Ascending aorta (tissue), 2 donors: ENCODE measurements at places on chromosomes 3 and 15.

DNA sequence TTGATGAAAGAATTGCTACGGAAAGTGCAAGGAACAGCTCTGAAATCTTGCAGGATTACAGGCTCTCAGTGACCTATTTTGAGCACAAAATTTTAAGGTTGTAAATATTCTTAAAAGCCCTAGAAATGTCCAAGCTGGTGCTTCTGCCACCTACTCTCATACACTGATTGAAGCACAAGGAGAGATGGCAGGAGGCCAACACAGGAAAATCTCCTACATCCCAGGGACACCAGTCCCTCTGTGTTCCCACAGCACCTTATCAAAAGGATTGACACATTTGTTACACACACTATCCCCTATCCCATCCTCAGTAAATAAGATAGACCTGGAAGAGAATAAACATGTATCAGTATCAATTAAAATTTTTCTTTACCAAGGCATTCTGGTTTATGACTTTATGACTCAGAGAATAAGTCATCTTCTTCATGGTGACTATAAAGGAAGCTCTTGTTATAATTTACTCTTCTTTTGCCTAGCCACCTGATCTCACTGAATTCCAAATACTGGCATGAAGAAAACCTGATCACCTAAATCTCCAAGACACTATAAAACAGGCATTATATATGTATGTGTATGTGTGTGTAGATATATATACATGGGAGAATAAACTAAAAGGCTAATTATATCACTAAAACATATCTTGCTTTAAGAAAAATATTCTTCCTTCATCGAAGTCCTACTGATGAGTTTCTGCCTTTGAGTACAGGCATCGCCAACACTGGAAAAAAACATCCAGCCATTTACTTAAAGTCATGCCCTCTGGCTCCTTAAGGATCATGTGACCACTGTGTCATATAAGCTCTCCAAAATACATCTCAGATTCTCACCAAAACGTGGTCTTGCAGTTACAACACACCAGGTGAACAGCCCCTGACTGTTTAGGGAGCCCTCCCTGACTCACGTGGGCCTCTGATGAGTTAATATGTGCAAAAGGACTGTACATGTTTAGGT is 208.1 kb upstream of the NR2F2 start:
- no peak for DNase-seq

DNA sequence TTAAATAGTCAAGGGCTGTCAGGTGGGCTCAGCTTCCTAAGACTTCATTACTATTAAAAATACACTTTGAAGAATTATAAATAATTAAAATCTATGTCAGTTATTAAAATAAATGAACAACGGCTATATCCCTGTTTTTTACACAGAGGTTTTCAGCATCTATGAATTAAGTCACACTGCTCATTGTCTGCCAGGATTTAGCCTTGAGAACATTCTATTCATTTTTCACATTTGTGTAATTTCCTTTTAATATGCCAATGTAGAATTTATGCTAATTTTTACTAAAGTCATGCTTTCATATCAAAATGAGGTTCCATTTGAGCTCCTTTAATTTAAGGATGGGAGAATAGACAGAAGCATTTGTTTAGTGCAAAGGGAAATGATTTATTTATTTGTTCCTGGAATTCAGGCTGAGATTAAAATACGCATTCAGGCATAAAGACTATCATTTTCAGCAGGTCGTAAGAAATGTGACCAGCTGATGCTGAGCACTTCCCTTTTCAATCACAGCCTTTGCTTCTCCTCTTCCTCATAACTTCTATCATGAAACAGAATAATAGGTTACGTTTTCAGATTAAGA is 345.1 kb downstream of the MFSD1 start:
- no peak for DNase-seq

DNA sequence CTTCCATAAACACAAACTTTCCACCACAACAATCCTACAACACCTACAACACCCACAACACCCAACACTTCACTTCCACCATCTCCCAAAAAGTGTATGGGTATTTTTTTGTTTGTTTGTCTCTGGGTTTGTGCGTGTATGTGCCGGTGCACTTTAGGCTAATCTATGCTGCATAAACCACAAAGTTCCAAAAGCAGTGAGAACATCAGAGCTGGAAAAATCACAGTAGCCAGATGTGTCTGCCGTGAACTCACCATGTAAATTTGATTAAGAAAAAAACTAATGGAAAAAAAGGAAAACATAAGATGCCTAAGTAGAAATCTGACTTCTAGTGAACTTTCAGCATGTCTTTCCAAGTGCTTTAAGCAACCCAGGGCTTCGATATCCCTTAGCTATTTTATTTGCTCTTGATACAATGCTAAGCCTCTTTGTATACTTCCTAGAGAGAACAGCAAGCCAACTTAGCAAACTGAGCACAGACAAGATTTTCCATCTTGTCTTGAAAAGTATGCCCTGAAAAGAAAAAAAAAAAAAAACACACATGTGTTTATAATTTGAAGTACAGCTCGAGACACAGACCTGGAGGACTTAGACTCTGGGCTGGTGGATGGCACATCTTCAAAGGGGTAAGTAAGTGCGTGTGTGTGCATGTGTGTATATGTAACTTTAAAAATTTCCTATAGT is 91.4 kb downstream of the WWTR1 start:
- no peak for DNase-seq

DNA sequence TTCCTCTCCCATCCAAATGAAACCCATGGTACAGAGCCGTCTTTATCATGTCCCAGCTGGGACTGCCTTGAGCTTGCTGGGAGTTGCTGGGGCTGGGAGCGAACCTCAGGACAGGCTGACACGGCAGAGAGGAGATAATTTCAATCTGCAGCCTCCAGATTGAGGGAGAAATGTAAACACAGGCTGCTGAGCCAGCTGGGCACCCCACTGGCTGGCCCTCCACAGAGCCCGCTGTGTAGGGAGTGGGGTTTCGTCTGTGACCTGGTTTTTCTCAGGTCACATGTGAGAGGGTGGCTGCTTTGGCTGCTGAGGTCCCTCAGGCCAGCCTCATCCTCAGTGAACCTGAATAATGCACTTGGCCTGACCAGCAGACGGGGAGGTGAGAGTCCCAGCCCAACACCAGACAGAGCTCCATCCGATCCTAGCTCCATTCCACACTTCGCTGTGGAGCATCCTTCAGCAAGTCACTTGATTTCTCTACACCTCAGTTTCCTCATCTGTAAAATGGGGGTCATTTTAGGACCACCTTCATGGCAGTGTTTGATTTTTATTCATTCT is 121.6 kb upstream of the MRPS22 start:
- DNase-seq = no peak

DNA sequence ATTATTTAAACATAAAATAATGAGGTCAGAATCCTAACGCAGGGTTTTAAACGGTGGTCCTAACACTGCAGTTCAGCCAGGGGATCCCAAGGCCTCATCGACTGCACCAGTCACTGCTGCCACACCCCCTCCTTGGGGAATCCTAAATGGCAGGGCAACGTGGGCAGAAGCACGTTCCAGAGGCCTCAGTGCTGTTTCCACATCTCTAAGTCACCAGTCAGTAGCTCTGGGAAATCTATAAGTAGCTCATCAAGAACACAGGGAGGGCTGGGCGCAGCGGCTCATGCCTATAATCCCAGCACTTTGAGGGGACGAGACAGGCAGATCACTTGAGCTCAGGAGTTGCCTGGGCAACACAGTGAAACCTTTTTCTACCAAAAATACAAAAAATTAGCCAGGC is 47.5 kb downstream of the PRTG start:
- no peak for DNase-seq

GRCh38 chr3:9430733-9431132 is 33.3 kb downstream of the SETD5 start:
- no peak for DNase-seq

GRCh38 chr15:64141798-64142512 is 9.6 kb upstream of the SNX22 start:
- DNase-seq = no peak

DNA sequence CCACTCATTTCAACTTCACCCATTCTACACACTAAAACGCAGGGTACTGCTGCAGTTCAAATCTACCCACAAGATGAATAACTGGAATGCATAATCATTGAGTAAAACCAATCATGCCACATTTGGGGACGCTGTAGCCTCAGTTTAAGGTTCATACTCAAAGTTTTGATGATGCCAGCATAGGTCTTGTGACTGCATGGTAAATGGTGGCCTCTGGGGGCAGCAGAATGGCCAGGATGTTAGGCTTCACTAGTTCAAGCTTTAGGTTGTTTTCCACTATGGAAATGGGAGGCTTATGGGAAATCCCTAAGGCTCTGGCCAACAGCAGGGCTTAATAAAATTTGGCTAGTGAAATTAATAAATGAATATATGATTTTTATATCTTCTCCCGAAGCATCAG is 104.3 kb upstream of the TSC22D2 start:
- no peak for DNase-seq

GRCh38 chr3:59769127-59769750 is 719.4 kb upstream of the CFAP20DC start:
- DNase-seq = no peak

- no peak for DNase-seq
Observed at GRCh38 chr15:43275740-43276562, 9.2 kb upstream of the TGM5 start.

DNA sequence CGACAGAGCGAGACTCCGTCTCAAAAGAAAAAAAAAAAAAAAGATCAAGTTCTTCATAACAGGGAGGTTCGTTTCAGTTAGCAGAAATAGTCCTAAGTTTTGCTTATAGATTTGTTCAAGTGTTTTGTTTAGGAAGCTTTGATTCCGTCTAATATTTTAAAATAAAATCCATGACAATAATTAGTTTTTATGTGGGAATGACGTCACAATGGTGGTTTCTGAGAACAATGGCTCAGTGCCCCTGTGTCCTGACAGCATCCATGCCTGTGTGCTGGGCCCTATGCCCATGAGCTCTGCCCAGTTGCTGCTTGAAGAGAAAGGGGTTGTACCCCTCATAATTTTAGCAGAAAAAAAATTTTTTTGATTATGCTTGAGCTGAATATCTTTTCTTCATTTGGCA is 134.0 kb downstream of the SST start:
- DNase-seq = no peak

- DNase-seq = no peak
Observed at GRCh38 chr3:34183611-34184340, 385.3 kb downstream of the PDCD6IP start.

DNA sequence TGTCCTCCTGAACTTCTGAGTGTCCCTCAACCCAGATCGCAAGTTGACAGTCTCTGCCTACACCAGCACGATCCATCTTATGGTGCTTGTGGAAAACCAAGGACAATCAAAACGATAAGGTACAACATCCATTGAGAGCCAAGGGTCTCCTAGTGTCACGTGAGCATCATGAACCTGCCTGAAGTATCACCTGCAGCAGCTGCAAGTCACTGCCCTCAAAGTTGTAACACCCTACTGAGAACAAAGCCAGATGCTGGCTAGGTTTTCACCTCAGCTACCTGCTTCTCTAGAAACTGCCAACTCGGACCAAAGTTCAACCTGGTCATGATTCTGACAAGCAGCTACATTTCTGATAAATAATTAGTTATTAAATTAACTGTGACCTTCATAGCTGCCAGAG is 17.5 kb downstream of the C2CD4B start:
- DNase-seq = no peak

GRCh38 chr3:32448686-32449474 is 53.8 kb downstream of the CMTM6 start:
- DNase-seq = peak; percentile 59

- DNase-seq = no peak
Observed at GRCh38 chr3:129662191-129662608, 55.7 kb upstream of the PLXND1 start.

DNA sequence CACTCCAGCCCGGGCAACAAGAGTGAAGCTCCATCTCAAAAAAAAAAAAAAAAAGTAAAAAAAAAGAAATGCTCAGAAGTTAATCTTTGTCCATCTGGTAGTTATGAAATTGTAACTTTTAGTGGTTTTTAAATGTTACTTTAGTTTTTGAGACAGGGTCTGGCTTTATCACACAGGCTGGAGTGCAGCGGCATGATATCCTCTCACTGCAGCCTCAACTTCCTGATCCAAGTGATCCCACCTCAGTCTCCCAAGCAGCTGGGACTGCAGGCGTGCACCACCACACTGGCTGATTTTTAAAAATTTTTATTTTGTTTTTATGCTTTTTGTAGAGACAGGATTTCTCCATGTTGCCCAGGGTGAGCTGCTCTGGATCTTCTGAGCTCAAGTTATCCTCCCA is 1.3 kb downstream of the RNU5B-1 start:
- DNase-seq = no peak

- no peak for DNase-seq
Observed at GRCh38 chr3:81465510-81466200, 295.8 kb downstream of the GBE1 start.

DNA sequence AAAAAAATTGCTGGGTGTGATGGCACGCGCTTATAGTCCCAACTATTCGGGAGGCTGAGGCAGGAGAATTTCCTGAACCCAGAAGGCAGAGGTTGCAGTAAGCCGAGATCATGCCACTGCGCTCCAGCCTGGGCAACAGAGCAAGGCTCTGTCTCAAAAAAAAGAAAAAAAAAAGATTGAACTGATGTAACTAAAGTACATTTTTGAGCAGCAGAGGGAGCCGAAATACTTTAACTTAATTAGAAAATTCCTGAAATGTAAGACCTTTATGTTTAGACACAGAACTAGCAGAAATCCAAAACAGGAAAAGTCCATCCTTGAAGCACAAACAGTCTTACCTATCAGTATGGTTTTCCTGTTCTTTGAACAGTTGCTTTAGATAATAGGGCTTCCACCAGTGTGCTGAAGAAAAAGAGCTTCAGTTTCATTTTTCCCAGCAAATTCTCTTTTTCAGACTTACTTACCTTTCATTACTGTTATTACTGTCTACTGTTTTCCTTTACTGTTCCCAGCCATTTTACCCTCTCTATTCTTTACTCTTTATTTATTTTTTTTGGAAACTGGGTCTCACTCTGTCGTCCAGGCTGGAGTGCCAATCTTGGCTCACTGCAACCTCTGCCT is 33.4 kb upstream of the ZNF609 start:
- DNase-seq = no peak

- no peak for DNase-seq
Observed at GRCh38 chr15:33730815-33731214, 237.5 kb upstream of the CHRM5 start.
